ENCODE measurements at places on chromosomes 12 and 14.

GRCh38 chr14:44699391-44699790, 192.3 kb upstream of the FSCB start:
- DNase-seq: no peak

GRCh38 chr12:1104088-1104800, 113.2 kb downstream of the ERC1 start:
- no peak for DNase-seq

DNA sequence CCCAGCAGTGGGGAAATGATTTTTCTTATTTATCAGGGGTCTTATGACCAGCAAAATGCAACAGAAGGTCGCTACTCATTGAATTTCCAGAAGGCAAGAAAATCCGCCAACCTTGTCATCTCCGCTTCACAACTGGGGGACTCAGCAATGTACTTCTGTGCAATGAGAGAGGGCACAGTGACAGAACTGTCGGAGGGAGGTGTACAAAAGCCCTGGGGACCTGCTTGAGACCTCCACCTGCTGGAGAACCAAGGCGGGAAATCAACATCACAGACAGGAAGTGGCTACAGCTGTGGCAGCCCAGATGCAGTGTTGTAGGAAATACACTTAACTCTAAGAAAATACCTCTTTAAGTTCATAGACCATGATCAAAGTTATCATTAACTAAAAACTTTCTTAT, 250.9 kb upstream of the OR4E1 start:
- DNase-seq: no peak

- DNase-seq: no peak
Measured at GRCh38 chr12:29921307-29921706, 137.6 kb upstream of the TMTC1 start.

DNA sequence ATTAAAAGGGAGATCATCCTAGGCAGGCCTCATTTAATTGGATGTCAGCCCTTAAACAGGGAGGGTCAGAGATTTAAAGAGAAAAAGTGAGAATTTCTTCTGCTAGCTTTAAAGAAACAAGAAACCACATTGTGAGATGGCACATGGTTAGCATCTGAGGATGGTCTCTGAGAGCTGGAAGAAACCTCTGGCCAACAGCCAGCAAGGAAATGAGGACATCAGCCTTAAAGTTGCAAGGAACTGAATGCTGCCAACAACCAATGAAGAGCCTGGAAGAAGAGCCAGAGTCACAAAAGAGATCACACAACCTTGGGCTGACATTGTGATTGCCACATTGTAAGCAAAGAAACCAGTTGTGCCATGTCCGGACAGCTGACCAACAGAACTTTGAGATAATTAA, 17.5 kb upstream of the FAR2 start:
- DNase-seq: no peak

GRCh38 chr12:59632408-59632807, 36.6 kb downstream of the SLC16A7 start:
- no peak for DNase-seq

Measured in Panc1 (cell line).